ENCODE measurements at places on chromosomes 1 and 21.

GRCh38 chr1:27100335-27101053 is 54.4 kb downstream of the SLC9A1 start:
- DNase-seq = no peak

- no peak for DNase-seq
Measured at GRCh38 chr1:24236789-24237371, 49.8 kb upstream of the IFNLR1 start.

DNA sequence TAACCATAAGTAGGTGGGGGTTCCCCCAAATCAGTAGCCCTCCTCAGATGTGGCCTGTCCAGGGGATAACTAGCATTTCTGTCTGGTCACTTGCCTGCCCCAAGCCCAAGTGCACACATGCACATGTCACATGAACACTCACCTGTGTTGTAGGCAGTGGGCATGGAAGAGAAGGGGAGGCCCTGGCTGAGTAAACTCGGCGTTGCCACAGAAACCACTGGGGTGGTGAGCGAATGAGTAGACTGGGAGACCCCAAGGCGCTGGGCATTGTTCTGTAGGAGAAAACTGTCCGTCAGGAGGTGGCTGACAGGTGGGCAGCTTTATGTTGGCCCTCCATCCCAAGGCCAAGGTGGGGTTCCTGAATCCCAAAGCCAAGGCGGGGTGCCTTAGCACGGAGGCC is 25.6 kb downstream of the MEF2D start:
- no peak for DNase-seq

GRCh38 chr1:234780112-234780511 is 170.1 kb upstream of the IRF2BP2 start:
- DNase-seq = no peak

GRCh38 chr1:156591432-156592157 is at the start of gene NAXE:
Gene NAXE, plus strand, starts transcription at chr1:156591776. Its CDS starts 29 bp downstream, at chr1:156591805.
- no peak for DNase-seq

- DNase-seq = no peak
Measured at GRCh38 chr1:101440485-101440884, 203.7 kb downstream of the S1PR1 start.

DNA sequence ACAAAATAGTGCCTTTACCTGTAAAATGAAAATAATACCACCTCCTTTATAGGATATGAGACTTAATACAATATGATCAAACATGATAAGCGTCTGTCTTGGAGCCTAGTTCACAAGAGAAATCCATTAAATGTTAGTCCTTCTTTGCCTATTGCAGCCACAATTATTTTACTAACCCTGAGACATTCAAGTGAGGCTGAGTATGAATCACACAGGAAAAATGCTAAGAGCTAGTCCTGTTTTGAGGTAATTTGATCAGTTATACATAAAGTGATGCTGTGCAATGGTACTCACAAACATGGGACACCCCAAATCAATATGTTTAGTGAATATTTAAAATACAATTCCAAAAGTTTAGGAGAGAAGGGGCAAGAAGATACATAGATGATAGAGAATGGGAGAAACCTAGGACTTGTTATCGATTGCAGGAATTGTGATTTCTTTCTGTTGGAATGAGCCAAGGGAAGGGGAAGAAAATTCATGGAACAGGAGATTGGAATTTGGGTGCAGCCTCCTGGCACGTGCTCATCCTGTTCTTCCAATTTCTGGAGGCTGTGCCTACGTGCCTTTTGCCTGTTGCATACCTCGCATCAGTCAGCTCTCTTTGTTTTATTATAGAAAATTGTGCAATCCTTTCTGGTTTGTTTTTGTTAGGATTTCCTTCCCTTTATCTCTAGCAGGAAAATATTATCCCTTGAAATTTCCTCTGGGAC is 39.9 kb upstream of the BACH1 start:
- no peak for DNase-seq

DNA sequence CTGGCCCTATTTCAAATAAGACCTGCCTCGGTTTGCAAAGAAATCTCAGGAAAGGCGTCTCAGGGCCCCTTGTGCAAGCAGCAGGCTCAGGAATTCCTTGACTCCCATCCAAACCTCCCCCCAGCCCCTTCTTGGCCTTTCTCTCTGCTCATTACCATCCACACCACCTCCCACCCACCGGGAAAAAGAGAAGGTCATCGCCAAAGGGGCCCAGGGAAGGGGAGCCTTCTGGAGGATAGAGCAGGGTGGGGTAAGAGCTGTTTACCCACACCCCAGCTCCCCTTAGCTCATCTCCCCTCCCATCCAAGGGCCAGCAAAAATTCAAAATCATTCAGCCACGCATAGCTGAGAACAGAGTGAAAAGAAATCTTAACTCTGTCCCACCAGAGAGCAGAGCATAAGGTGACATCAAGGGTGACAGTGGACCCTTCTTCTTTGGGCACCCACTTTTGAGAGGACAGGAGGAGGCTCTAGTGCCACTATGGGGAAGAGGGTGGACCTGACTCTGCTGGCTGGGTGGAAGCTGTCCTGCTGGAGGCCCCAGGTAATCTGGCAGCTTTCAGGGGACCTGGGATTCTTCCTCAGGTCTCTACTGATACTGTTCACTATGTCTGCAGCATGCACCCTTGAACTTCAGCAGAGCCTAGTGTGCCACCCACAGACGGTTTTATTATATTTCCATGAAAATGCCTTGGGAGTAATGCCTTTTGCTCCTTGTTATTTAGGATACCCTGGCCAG is 3.9 kb upstream of the WNT2B start:
- no peak for DNase-seq

DNA sequence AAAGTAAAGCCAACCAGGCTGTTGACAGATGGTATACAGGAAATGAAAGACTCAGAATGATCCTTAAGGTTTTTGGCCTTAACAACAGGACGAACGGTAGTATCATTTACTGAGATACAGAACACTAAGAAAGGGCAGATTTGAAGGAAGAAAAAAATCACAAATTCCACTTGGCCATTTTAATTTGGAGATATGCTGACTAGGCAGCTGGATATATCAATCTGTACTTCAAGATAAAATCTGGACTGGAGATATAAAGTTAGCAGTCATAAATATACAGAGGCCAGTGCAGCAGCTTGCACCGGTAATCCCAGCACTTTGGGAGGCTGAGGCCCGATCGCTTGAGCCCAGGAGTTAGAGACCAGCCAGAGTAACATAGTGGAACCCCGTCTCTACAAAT is 1.3 kb downstream of the NVL start:
- DNase-seq = no peak

GRCh38 chr1:182952677-182953444 is at the start of gene SHCBP1L:
Gene SHCBP1L, minus strand, starts transcription at chr1:182953166. Its CDS starts 33 bp downstream, at chr1:182953133.
- no peak for DNase-seq

DNA sequence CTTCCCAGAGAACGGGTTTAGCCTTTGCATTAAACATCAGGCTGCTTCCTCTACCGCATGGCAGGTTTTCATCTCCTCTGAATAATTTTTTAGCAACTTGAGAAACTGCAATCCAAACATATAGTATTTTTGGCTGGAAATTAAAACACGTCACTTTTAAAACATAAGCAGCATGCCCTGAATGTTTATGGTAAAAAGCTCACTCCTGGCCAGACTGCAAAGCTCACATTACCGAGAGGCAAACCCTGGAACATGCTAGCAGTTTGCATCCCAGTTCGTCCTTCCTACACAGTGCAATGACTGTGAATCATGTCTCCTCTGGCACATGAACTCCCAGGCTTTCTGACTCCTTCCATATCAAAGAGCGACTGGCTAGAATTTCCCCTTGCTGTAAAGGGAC is 312.3 kb downstream of the RRAGC start:
- DNase-seq = no peak

GRCh38 chr1:18951818-18952391 is 4.6 kb downstream of the IFFO2 start:
- DNase-seq = no peak

- DNase-seq = no peak
Measured at GRCh38 chr1:207186503-207186902, 82.5 kb downstream of the C4BPA start.

DNA sequence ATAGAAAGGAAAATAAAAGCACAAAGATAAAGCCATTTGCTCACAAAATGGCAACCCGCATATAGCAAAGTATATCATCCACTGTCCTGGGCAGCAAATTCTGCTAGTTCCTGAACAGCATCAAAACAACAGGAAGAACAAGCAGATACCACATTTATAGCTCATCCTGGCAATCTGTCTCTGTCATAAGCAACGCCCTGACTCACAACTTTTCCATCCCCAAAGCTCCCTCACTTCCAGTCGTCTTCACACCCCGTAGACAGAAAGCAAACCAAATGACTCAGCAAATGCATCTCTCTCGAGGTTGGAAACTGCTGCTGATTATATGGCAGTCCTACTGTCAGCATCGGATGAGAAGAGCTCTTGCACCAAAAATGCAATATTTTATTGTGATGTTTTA is 65.8 kb downstream of the AK5 start:
- no peak for DNase-seq

DNA sequence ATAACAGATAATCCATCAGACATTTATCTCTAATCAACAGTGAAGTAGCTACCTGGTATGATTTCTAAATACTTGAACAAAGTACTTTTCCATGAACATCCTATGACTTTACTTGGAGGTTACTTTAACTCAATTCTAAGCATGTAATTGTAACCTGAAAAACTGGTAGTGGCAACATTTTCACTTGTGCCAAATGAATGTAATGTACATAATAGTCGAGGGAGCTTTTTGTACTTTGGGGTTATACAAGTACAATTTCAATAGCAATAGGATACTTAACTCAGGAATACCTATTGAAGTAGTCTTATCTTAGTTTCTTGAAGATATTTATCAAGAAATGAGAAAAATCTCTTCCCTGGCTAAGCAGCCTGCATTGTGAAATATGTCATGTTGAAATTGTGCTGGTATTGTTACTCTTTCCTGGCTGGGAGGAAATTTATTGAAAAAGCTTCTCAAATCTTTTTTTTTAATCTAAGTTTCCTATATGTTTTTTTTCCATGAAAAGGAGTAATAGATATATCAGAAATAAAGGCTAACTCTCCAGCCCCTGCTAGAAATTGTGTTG is 33.7 kb upstream of the CACYBP start:
- no peak for DNase-seq

DNA sequence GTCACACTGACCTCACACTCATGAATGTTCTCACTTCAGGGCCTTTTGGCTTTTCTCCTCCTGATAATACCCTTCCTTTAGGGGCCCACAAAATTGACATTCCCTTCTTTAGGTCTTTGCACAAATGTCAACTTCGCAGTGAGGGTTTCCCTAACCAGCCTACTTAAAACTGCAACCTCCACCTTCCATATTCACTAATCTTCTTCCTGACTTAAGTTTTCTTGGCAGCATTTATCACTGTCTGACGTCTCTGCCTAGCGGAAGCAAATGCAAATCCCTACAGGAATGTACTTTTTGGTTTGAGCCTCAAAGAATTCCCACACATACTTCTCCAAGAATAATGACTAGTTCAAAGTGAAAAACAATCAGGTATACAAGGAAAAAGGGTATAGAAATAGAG is 32.8 kb downstream of the INTS7 start:
- no peak for DNase-seq

GRCh38 chr1:230068952-230069684 is 2.1 kb downstream of the GALNT2 start:
- DNase-seq = no peak

DNA sequence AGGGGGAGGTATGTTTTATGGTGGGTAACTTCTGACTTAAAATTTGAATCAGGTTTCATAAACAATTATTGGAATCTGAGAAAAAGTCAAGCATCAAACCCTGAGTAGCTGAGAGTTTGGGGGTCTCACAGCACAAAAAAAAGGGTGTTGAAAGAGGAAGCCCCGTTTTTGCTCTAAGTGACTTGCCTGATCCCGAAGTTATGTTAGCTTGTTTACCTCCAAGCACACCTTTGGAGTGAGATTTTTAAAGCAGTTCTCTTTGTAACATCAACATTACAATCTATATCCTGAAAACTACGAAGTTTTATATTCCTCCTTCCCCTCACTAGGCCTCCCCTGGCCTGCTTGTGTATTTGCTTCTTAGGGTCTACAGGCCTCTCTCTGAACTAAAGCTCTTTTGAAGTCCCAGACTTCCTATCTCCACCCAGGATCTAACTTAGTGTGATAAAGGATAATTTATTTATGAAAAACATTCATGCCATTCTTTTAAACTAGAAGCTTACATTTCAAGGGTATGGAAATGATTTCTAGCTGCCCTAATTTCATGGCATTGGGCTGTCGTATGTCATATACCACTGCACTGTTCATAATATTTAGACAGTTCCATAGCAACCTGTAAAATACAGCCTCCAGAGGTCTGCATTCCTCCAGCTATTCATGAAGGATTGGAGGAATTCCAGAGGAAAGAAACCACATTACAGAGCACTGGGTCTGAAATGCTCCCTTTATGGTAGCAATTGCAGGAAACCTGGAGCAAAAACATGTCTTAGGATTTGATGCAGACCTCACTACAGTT is 36.1 kb upstream of the RGS1 start:
- DNase-seq = peak; percentile 65

- no peak for DNase-seq
Measured at GRCh38 chr1:206590025-206590758, 22.1 kb downstream of the EIF2D start.

DNA sequence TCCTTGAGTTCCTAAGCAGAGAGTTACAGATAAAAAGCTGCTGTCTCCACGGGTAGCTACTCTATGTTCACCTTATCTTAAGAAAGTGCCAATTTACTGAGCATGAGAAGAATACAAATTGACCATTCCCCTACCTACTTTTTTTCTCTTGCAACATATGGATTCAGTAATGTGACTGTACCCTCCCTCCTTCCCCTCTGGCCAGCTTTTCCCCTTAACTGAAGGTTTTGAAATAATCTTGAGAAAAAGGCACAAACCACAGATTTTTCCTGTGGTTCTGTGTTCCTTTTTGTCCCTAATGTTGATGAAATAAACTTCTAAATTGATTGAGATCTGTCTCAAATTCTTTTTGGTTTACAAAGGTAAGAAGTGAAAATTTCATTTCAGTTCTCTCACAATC is 2.6 kb upstream of the CD2 start:
- no peak for DNase-seq

GRCh38 chr1:81894867-81895266 is 94.1 kb downstream of the ADGRL2 start:
- DNase-seq = no peak

- DNase-seq = no peak
Measured at GRCh38 chr1:25615563-25616094, 962 bp upstream of the MAN1C1 start.

DNA sequence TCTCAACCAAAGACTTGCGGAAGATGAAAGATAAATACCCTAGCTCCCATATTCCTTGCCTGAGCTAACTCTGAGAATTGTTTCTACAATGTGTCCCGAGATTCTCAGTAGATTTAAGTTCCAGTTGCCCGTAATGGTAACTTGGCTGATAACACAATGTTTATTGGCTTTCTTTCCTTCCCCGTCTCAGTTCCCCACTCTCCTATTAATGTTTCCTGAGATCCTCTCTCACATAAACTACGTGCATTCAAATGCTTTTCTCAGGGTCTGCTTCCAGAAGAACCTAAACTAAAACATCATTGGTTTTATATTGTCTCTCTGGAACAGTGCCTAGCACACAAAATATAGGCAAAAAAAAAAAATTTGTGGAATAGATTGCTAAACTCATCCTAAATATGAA is 794.2 kb upstream of the ADGRL2 start:
- no peak for DNase-seq

DNA sequence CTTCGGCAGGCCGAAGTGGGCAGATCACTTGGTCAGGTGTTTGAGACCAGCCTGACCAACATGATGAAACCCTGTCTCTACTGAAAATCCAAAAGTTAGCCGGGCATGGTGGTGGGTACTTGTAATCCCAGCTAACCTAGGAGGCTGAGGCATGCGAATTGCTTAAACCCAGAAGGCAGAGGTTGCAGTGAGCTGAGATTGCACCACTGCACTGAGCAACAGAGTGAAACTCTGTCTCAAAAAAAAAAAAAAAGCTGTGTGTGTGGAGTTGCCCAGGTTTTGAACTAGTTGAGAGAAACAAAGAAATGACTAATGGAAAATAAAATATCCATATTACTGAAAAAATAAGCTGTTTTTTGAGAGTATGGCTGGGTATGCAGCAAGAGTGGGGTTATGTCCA is 100.2 kb downstream of the GTF2B start:
- DNase-seq = no peak

Measured in right renal pelvis (tissue), 4 donors.